ENCODE measurements at places on chromosomes 5 and 9. TPM values are rescaled to one million over a fixed set of nuclear protein-coding genes. Genes with fewer than 3 reads are reported as not detected.

DNA sequence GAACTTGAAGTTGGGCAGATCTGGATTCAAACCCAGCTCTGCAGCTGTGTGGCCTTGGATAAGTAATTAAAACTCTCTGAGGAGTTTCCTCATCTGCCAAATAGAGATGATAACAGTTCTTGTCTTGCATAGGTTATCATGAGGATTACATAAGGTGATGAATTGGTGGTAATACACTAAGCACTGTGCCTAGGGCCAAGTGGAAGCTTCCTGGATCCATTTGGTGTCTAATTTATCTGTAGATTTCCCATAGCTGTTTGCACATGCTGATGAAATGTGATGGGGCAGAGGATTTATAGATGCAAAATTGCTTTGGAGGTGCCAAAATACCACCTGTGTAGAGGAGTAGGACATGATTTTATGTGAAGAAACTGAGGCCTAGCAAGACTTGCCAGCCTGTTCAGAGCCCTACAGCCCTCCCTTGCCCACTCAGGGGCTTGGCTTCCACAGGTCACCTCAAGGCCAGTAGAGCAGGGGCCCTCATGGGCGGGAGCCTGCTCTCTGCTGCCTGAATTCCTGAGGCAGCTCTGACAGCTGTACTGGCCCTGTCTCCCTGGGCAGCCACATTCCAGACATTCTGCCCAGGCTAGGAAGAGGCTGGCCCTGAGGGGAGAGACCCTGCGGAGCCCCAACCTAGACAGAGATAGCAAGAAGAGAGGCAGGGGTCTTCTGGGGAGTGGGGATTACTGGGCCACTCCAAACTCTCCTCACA is 5.9 kb upstream of the FAT2 start:
- no peaks in the 10 kb centered on the region for H3K27me3 ChIP-seq
- no peak overlapping the region for H3K27ac ChIP-seq
- H3K4me3 ChIP-seq = no peak overlapping the region

DNA sequence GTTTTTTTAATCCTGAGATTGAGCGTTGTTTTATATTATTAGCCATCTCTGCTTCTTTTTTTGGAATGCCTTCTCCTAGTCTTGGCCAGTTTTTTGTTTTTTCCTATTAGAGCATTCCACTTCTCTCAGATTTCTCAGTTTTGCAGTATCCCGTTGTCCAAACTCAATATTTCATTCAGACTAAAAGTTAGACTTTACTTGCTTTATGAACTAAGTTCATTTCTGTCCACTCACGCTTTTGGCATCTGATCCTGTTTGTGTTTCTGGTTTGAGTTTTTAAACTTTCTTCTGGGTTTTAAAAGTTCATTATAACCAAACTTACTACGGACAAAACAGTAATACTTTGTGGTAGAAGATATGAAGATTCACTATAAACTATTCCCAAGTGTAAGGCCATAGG is 288.3 kb upstream of the MPDZ start:
- no peaks in the 10 kb centered on the region for H3K27me3 ChIP-seq
- H3K4me3 ChIP-seq = no peak overlapping the region
- peaks cover 9% of the 10 kb centered on the region for H3K4me1 ChIP-seq
- H3K36me3 ChIP-seq = no peaks in the 10 kb centered on the region
- no peak overlapping the region for H3K27ac ChIP-seq

GRCh38 chr5:78887384-78888118 is 97.6 kb downstream of the ARSB start:
- no peak for DNase-seq
- no peak overlapping the region for H3K27ac ChIP-seq
- no peaks in the 10 kb centered on the region for H3K27me3 ChIP-seq
- H3K4me3 ChIP-seq = no peak overlapping the region

DNA sequence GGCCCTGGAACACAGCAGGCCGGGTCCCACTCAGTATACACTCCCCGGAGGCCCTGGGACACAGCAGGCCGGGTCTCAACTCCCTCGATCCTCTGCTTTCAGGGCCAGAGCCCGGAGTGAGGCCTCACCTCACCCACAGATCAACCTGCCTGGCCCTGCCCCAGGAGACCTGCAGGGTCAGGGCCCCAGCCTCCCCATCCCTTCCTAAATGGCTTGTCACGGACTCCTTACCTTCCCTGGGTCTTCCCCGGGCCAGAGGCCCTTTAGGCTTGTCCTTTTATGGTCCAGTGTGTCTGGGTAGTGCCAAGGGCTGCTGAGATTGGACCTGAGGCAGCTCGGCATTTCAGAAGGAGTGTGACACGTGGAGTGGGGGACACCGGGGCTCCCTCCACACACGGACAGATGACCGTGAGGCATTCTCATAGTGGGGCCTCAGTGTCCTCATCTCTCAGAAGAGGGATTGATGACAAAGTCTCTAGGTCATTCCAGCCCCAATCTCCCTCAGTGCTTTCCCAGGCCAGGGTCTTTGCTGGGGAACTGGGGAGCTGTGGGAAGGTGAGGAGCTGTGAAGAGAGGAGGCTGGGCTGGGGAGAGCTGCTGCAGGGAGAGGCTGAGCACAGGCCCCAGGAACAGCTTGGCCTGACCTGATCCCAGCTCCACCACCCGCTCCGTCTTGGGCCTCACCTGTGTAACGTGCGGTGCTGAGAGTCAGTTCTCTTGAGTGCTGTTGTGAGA is 18.0 kb upstream of the PLEKHG4B start:
- no peak overlapping the region for H3K27ac ChIP-seq
- no peak for DNase-seq
- H3K4me3 ChIP-seq = no peak overlapping the region

- no peak overlapping the region for H3K27ac ChIP-seq
- H3K36me3 ChIP-seq = peaks cover 13% of the 10 kb centered on the region
- no peaks in the 10 kb centered on the region for H3K4me1 ChIP-seq
- H3K27me3 ChIP-seq = no peaks in the 10 kb centered on the region
Measured at GRCh38 chr9:5113523-5113922, 71.9 kb downstream of the INSL6 start.

DNA sequence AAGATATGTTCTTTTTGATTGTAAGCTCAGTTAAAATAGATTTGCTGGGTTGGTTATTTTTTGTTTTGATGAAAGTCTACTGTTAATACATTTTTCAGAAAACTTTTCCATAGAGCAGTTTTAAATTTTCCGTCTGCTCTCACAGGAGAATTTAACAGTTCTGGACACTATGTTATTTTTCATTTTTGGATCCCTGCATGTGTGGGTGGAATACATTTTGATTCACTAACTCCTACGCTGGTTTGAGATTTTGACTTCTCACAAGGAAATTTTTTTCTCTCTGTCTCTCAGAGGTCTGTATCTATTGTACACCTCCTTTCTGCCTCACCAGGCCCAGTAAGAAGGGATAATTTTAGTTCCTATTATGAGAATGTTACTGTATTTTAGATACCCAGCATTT is 502.4 kb downstream of the CDH10 start:
- H3K36me3 ChIP-seq = no peaks in the 10 kb centered on the region
- no peak for DNase-seq
- H3K27ac ChIP-seq = no peak overlapping the region
- no peaks in the 10 kb centered on the region for H3K4me1 ChIP-seq
- no peaks in the 10 kb centered on the region for H3K27me3 ChIP-seq

DNA sequence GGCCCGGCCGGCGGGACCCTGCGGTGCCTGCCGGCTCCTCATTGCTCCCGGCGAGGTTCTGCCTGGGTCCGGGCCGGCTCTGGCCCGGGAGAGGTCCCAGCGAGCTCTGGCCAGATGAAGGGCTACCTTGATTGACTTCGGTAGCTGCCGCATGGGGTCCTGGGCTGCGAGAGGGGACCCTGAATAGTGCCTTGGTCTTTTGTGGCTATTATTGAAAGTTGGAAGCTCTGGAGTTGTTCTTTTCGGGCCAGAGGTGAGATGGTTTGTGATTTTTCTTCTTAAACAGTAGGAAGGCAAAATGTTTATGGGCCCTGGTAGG is 635 bp downstream of the NAA35 start:
- H3K4me3 ChIP-seq = peak overlapping the region; percentile 97
- no peak for DNase-seq
- H3K27me3 ChIP-seq = no peaks in the 10 kb centered on the region
- peak overlapping the region; percentile 91 for H3K27ac ChIP-seq
- peaks cover 31% of the 10 kb centered on the region for H3K36me3 ChIP-seq
- H3K4me1 ChIP-seq = peaks cover 27% of the 10 kb centered on the region

DNA sequence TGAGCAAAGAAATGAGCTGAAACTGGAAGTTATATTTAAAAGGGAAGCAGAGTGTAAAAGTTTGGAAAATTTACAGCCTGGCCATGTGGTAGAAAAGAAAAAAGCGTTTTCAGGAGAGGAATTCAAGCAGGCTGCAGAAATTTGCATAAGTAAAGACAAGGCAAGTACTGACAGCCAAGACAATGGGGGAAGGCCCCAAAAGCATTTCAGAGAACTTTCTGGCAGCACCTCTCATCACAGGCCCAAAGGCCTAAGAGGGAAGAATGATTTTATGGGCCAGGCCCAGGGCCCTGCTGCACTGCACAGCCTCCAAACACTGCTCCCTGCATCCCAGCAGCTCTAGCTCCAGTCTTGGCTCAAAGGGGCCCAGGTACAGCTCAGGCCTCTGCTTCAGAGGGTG is 169.7 kb downstream of the GLIS3 start:
- no peaks in the 10 kb centered on the region for H3K27me3 ChIP-seq
- no peak overlapping the region for H3K4me3 ChIP-seq
- no peaks in the 10 kb centered on the region for H3K36me3 ChIP-seq
- H3K27ac ChIP-seq = no peak overlapping the region
- H3K4me1 ChIP-seq = no peaks in the 10 kb centered on the region

DNA sequence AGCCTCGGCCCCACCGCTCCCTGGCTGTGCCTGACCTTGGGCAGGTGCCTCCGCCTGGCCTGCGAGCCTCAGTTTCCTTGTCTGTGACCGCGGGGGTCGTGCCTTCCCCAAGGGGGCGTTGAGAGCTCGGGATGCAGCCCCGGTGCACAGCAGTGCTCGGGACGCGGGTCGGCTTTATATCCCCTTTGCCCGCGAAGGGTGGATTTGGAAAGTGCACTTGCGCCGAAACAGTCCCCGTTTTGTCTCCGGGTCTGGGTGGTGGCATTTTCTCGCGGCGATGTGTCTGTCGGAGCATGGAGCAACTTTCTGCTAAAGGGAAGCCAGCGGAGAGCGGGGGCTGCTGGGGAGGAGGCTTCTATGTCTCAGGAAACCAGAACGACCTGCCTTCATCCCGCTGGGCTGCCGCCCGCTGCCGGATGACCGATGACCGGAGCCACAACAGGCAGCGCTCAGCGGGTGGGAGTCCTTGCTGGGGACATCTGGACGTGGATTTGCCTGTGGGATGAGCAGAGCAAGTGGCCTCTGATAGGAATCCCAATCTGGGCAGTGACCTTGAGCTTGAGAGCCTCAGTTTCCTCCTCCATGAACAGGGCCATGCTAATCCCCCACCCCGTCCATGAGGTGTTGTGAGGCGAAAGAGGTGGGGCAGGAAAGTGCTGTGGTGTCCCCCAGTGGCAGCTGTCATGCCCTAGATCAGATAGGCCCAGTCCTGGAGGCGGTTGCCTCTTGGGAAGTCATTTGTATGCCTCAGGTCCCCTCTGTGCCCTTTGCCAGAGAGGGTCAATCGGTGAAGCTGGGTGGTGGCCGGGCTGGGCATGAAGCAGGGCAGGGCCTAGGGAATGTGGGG is 651 bp downstream of the HRH2 start:
- H3K36me3 ChIP-seq = no peaks in the 10 kb centered on the region
- peak overlapping the region; percentile 65 for H3K27ac ChIP-seq
- H3K27me3 ChIP-seq = peaks cover 56% of the 10 kb centered on the region
- H3K4me1 ChIP-seq = peaks cover 21% of the 10 kb centered on the region
- peak; percentile 67 for DNase-seq

DNA sequence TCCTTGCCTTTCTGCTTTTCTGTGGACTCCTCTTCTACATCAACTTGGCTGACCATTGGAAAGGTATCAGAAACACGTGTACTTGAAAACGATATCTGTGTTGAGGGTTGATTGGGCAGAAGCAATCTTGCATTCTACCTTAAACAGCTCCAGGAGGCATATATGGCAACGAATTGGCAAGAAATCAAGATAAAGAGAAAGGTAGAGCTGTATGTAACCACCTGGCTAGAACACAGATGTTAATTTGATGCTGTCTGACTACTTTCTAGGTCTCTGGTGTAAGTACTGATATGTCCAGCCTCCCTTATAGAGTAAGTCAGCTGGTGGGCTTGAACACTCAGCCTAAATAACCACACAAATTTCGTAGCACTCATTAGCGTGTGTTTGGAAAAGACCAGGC is 1.3 kb downstream of the MAN1B1 start:
- no peaks in the 10 kb centered on the region for H3K27me3 ChIP-seq
- H3K4me1 ChIP-seq = peaks cover 24% of the 10 kb centered on the region
- no peak for DNase-seq

GRCh38 chr9:70495514-70495913 is 81.1 kb upstream of the KLF9 start:
- no peak overlapping the region for H3K27ac ChIP-seq
- H3K4me1 ChIP-seq = peaks cover 35% of the 10 kb centered on the region
- H3K36me3 ChIP-seq = no peaks in the 10 kb centered on the region
- H3K4me3 ChIP-seq = no peak overlapping the region
- no peak for DNase-seq
- no peaks in the 10 kb centered on the region for H3K27me3 ChIP-seq

GRCh38 chr5:17156463-17156862 is 61.0 kb upstream of the BASP1 start:
- no peaks in the 10 kb centered on the region for H3K27me3 ChIP-seq
- H3K4me3 ChIP-seq = no peak overlapping the region
- H3K27ac ChIP-seq = no peak overlapping the region
- no peak for DNase-seq
- H3K36me3 ChIP-seq = no peaks in the 10 kb centered on the region
- no peaks in the 10 kb centered on the region for H3K4me1 ChIP-seq

- H3K4me3 ChIP-seq = no peak overlapping the region
- no peak overlapping the region for H3K27ac ChIP-seq
- no peaks in the 10 kb centered on the region for H3K4me1 ChIP-seq
Measured at GRCh38 chr5:157342822-157343402, 77.0 kb downstream of the CYFIP2 start.

- H3K4me1 ChIP-seq = peaks cover 29% of the 10 kb centered on the region
- H3K27ac ChIP-seq = no peak overlapping the region
- no peaks in the 10 kb centered on the region for H3K36me3 ChIP-seq
- DNase-seq = no peak
- H3K27me3 ChIP-seq = no peaks in the 10 kb centered on the region
Measured at GRCh38 chr9:136031094-136031493, 64.0 kb downstream of the NACC2 start.

DNA sequence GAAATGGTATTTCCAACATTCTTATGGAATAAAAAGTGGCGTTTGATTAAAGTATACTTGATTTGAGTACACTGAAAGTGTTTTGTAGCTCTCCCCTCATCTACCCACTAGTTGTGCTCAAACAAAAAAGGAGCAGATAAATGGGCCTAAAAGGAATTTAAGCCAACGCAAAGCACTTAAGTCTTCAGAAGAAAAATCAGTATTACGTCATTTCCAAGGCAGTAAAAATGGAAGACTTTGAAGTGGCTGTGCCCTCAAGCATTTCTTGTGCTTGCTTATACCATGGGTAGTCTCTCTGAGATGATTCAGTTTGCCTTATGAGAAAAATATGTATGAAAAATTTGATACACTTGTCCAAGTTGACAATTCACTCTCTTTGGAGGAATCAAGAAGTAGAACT is 279.9 kb upstream of the CD180 start:
- H3K27me3 ChIP-seq = no peaks in the 10 kb centered on the region
- no peaks in the 10 kb centered on the region for H3K4me1 ChIP-seq
- peak overlapping the region; percentile 42 for H3K27ac ChIP-seq
- no peak overlapping the region for H3K4me3 ChIP-seq
- no peaks in the 10 kb centered on the region for H3K36me3 ChIP-seq

FOXD4L5 gene
- 0.38 TPM for total RNA-seq

LECT2 gene
- total RNA-seq = not detected

SLC34A1 gene
- total RNA-seq = not detected

DMRT3 gene
- total RNA-seq = 0.24 TPM
